ENCODE measurements at places on chromosomes 3 and 15. TPM values are rescaled to one million over a fixed set of nuclear protein-coding genes. Genes with fewer than 3 reads are reported as not detected.

Gene HTR3E
- total RNA-seq: not detected

- no peak overlapping the region for H3K4me3 ChIP-seq
- no peaks in the 10 kb centered on the region for H3K4me1 ChIP-seq
- H3K27ac ChIP-seq: no peak overlapping the region
- DNase-seq: no peak
- H3K27me3 ChIP-seq: no peaks in the 10 kb centered on the region
These were observed 13.3 kb upstream of the HHLA2 start for GRCh38 chr3:108283006-108283405.

DNA sequence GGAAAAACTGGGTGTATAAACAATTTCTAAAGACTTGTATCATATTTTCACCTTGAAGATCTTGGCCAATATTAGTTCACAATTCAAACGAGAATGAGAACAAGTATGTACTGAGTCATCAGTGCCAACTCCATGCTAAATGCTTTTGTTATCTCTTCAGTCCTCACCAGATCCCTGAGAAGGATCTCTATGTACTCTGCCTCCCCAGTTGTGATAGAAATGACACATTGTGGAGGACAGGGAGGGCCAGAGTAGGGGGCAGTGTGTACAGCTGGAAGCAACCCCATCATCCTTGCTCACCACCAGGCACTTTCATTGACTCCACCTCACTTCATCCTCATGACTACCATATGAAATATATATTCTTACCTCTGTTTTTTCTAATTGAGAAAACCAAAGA lies 353.7 kb upstream of the SOX2 start:
- no peak overlapping the region for H3K27ac ChIP-seq
- H3K27me3 ChIP-seq: no peaks in the 10 kb centered on the region
- H3K36me3 ChIP-seq: no peaks in the 10 kb centered on the region
- H3K4me3 ChIP-seq: no peak overlapping the region
- no peaks in the 10 kb centered on the region for H3K4me1 ChIP-seq

Gene ACP3
- total RNA-seq: 1.2 TPM

Gene MCF2L2
- 0.57 TPM for total RNA-seq

GRCh38 chr3:46218196-46218709 lies 10.1 kb upstream of the CCR1 start:
- H3K36me3 ChIP-seq: no peaks in the 10 kb centered on the region
- no peak overlapping the region for H3K4me3 ChIP-seq
- H3K4me1 ChIP-seq: no peaks in the 10 kb centered on the region
- H3K27ac ChIP-seq: no peak overlapping the region

DNA sequence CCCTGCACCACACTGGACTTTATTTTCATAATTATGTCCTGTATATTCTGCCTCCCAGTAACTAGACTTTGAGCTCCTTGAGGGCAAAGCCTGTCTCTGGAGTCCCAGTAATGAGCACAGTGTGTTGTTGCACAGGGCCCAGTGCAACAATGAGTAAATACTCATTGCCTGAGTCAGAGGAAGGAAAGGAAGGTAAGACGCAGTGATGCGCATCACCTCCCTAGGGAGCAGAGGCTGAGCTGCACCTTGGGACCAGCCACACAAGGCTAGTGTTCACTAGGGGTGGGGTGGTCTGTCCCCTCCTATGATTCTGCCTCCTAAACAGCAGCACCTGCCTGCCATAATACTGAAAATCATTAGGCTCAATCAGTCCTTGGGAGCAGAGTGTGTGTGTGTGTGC lies 86.6 kb upstream of the ADAMTSL3 start:
- H3K27ac ChIP-seq: no peak overlapping the region
- H3K4me3 ChIP-seq: no peak overlapping the region
- no peaks in the 10 kb centered on the region for H3K27me3 ChIP-seq
- no peaks in the 10 kb centered on the region for H3K36me3 ChIP-seq
- DNase-seq: no peak

Gene FOXB1
- total RNA-seq: not detected

- H3K4me3 ChIP-seq: no peak overlapping the region
- peaks cover 8% of the 10 kb centered on the region for H3K4me1 ChIP-seq
- no peaks in the 10 kb centered on the region for H3K27me3 ChIP-seq
- H3K27ac ChIP-seq: no peak overlapping the region
- DNase-seq: no peak
These were observed 1.7 kb downstream of the GABRB3 start for GRCh38 chr15:26771168-26771567.

- H3K4me1 ChIP-seq: no peaks in the 10 kb centered on the region
- H3K4me3 ChIP-seq: no peak overlapping the region
- H3K27me3 ChIP-seq: no peaks in the 10 kb centered on the region
- H3K27ac ChIP-seq: no peak overlapping the region
- DNase-seq: no peak
These were observed 129.1 kb downstream of the RAP2B start for GRCh38 chr3:153291059-153291685.

Gene MOBP
- total RNA-seq: not detected

DNA sequence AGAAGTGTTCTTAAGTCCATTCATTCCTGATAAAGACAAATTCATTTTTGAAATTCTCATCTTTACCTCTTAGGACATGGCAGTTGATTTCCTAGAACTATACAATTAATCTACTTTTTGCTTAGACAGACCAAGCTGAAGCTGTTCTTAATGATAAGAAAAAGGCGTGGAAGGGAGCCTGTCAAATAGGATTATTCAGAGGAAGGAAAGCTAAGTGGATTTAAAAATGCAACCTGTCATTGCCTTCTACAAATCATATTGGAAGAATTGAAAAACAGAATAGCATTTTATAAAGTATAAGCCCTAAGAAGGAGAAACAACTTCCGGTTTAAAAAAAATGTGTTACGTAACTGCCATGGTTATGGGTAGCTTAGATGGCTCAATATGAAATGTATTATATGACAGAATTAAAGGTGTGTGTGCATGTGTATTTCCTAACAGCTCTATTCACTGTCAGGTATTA lies 81.2 kb upstream of the RAP2B start:
- H3K27ac ChIP-seq: no peak overlapping the region
- H3K4me3 ChIP-seq: no peak overlapping the region
- H3K36me3 ChIP-seq: no peaks in the 10 kb centered on the region
- DNase-seq: no peak

DNA sequence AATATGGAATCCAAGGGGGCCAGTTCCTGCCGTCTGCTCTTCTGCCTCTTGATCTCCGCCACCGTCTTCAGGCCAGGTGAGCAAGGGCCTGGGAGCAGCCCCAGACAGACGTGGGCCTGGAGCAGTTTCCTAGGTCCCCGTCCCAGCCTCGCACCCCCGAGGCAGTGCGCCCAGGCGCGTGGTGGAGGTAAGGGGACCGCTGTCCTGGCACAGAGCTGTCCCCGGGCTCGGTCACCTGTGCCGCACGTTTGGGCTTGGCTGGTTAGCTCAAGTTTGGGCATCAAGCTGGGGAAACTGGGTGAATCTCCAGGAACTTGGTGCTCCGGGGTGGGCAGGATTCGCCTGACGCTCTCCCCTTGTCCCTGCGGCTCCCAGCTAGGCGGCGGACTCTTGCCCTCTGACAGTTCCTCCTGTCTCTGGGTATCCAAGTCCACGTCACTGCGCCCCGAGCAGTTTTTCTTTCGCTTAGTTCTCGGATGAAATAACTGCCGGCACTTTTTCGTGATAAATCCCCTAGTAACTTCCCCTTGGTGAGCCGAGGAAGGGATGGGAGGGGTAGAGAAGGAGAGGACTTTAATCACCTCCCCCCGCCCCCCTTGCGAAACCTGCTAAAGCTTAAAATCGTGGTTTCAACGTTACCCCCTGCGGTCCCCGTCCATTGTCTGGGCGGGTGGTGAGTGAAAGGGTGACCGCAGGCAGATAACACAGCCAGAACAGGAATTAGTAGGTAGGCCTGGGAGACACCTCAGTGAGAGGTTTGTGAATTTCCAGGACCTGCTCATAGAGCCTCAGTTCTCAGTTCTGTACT lies 901 bp downstream of the ALCAM start:
- H3K4me3 ChIP-seq: peak overlapping the region; percentile 67
- DNase-seq: peak; percentile 58
- H3K36me3 ChIP-seq: no peaks in the 10 kb centered on the region
- peak overlapping the region; percentile 71 for H3K27ac ChIP-seq
- H3K4me1 ChIP-seq: no peaks in the 10 kb centered on the region

DNA sequence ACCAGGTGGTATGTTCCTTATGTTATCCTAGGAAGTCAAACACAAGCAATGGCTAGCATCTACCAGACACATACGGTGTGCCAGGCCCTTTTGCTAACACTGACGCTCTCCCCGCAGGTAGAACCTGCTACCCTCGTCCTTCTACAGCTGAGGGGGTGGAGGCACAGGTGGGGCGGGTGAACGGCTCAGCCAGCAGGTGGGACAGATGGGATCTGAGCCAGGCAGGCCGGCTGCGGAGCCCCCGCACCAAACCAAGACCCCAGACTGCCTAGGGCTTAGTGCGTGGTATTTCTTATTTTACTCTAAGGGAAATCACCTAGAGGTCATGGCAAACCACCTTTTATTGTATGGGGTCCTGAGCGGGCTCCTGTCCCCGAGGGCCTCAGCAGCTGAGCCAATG lies 53.9 kb upstream of the PCSK6 start:
- H3K27me3 ChIP-seq: no peaks in the 10 kb centered on the region
- no peak overlapping the region for H3K4me3 ChIP-seq
- H3K4me1 ChIP-seq: no peaks in the 10 kb centered on the region

Gene NLGN1
- total RNA-seq: 4.4 TPM

Gene KBTBD8
- total RNA-seq: 0.72 TPM

- DNase-seq: no peak
- H3K27ac ChIP-seq: no peak overlapping the region
These were observed 44.8 kb downstream of the PDIA5 start for GRCh38 chr3:123111640-123112039.

DNA sequence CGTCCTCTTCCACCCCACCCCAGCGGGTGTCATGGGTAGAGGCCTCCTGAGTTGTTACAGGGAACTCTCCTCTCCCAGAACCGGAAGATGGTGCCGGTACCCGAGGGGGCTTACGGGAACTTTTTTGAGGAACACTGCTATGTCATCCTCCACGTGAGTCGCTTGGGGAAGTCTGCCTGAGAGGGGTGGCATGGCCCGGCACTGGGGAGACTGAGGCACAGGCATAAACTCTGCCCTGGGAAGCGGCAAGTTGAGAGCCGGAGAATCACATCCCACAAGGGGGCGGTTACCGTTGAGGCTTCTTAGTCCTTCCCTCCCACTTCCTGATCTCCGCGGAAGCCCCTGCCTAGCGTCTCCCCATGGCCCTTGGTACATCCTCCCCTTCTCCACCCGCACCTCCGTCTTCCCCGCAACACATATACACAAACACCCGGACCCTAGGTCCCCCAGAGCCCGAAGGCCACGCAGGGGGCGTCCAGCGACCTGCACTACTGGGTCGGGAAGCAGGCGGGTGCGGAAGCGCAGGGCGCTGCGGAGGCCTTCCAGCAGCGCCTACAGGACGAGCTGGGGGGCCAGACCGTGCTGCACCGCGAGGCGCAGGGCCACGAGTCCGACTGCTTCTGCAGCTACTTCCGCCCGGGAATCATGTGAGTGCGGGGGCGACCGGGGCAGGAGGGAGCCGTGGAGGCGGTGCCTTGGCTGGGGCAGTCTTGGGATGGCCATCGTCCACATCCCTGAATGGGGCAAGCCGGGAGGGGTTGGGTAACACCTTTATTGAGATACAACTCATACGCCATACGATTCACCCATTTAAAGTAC lies 3.4 kb downstream of the VILL start:
- DNase-seq: peak; percentile 83
- H3K27ac ChIP-seq: peak overlapping the region; percentile 64
- H3K4me1 ChIP-seq: peaks cover 8% of the 10 kb centered on the region

DNA sequence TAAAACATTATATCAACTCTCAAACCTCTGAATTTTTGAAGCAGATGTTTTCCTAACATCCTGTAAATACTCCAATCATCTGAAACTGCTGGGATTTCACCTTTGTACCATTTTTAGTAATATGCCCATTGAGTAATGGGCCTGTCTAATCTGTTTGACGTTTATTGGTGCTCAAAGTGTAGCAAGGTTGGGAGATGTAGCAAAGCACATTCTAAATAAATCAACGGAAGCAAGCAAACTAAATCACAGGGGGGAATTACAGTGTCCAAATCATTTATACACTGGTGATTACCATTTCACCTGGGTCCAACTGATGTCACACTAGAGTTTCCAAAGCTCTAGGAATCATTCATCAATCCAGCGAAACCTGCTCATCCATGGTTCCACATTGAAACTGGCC lies 518.7 kb upstream of the TBL1XR1 start:
- no peaks in the 10 kb centered on the region for H3K4me1 ChIP-seq
- no peak for DNase-seq
- H3K27ac ChIP-seq: no peak overlapping the region
- no peak overlapping the region for H3K4me3 ChIP-seq

Gene C3orf85
- total RNA-seq: not detected

- DNase-seq: no peak
- no peaks in the 10 kb centered on the region for H3K36me3 ChIP-seq
These were observed 8.4 kb downstream of the MED12L start for GRCh38 chr3:151093905-151094304.

GRCh38 chr3:23128655-23129054 lies 74.5 kb upstream of the UBE2E2 start:
- H3K4me3 ChIP-seq: no peak overlapping the region
- H3K27me3 ChIP-seq: no peaks in the 10 kb centered on the region
- no peak overlapping the region for H3K27ac ChIP-seq
- H3K4me1 ChIP-seq: peaks cover 4% of the 10 kb centered on the region
